Activated CD4-positive, alpha-beta T cell treated with anti-CD3 and anti-CD28 coated beads, Interleukin-2, amount 10 ng/mL, durations not matched to agents 7 days and 5 days (primary cell): ENCODE measurements at places on chromosomes 4 and X.

DNA sequence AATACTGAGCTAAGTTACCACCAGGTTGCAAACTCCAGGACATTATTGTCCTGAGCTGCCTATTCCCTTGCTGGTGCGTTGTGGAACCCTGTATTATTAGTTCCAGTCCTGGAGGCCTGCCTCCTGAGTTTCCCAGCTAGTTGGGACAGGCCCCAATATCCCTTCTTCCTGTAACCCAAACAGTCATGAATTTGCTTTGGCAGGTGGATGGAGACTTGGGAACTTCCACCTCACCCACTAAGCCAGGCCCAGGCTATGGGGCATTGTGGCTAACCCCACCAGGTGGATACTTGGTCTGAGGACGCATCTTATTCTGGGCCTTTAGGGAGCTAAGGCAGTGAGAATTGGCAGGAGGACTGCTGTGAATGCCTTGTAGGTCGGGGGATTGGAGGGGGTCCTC, 5.0 kb downstream of the RBM3 start:
- DNase-seq, result no peak

DNA sequence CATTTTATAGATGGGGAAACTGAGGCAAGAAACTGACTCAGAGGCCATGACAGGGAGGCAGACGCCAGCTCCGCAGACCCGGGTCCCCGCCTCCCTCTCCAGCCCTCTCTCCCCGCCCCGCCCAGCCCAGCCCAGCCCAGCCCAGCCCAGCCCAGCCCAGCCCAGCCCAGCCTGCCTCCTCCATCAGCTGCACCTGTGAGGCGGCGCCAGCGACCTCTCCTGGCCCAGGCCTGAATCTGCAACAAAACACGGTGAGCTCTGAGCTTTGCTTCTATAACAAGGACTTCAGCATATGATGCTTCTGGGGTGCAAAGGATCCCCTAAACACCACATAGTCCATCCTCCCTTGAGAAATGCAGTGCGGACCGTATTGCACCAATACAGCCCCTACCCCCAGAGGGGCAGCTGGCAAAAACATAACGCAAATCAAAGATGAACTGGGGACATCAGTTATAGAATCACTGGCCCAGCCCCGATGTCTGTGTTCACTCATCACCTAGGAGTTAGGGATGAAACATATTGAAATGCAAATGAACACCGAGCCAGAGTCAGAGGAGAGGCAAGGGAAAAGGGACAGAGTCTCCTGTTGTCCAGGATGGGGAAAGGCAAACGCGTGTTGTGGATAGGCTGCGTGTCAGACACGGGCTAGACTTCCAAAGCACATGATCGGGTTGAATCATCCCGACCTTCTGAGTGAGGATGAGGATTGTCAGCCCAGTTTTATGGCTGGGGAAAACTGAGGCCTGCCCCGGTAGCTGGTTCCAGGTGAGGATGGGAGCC, 216.1 kb upstream of the PSAPL1 start:
- DNase-seq, result no peak

DNA sequence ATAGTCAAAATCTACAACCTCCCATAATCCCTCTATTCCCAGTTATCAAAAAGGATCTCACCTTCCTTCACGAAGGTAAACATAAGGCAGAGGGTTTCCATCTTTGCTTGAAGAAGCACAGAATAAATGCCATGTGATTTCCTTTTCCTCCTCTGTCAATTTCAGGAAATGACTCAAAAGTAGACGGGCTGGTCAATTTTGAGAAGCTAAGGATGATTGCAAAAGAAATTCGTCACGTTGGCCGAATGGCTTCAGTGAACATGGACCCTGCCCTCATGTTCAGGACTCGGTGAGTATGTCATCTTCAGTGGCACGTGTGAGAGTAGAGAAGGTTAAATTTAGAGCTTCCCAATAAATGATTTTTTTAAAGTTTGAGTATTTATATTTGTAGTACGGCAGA, 240.2 kb downstream of the RAPGEF2 start:
- DNase-seq, result no peak

DNA sequence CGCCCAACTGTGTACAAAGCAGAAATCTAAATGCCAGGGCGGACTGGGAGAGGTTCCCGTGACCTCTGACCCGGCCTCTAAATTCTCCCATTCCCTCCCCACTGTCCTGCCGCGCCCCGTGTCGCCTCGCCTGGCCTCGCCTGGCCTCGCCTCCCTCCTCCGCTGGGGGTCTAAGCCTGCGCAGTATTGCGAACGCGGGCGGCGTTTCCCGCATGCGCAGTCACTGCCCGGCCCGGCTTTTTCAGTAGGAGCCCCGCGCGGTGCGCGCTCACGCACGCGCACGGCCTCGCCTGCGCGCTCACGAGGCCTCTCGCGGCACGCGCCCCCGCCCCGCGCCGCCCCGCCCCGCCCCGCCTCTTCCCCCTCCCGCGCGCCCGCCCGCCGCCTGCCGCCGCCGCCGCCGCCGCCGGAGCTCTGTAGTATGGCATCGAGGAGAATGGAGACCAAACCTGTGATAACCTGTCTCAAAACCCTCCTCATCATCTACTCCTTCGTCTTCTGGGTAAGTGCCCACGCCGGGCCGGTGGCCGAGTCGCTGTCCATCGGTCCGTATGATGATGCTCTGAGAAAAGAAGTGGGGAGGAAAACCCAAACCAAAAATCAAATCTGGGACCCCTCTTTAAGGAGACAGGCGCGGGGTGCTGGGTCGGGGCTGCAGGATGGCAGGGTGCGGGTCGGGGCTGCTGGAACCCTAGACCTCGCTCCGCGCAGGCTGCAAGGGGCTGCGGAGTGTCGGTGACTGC, at the start of gene TSPAN7:
Gene TSPAN7, plus strand, starts transcription at position 417 of the 743 bp plus-strand sequence. Its CDS starts 5 bp downstream, at position 422.
- DNase-seq, result peak; percentile 75

- no peak for DNase-seq
Measured at GRCh38 chr4:73662709-73663546, 42.7 kb upstream of the RASSF6 start.

DNA sequence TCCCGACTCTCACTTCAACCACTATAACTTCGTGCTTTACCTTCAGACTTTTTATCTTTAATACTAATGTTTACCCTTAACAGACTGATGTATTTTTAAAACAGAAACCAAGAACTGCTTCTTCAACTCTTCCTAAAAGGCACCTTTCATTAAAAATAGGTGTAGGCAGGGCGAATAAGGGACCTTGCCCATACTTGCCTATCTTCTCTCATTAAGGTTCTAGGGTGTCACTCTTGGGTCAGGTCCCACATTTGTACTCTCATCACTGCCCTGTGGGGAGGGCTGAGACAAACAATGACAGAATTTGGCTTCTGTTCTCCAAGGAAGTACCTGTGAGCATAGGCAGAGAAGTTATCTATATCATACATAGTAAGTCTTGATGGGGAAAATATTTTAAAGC, 69.7 kb downstream of the ANKRD50 start:
- no peak for DNase-seq

DNA sequence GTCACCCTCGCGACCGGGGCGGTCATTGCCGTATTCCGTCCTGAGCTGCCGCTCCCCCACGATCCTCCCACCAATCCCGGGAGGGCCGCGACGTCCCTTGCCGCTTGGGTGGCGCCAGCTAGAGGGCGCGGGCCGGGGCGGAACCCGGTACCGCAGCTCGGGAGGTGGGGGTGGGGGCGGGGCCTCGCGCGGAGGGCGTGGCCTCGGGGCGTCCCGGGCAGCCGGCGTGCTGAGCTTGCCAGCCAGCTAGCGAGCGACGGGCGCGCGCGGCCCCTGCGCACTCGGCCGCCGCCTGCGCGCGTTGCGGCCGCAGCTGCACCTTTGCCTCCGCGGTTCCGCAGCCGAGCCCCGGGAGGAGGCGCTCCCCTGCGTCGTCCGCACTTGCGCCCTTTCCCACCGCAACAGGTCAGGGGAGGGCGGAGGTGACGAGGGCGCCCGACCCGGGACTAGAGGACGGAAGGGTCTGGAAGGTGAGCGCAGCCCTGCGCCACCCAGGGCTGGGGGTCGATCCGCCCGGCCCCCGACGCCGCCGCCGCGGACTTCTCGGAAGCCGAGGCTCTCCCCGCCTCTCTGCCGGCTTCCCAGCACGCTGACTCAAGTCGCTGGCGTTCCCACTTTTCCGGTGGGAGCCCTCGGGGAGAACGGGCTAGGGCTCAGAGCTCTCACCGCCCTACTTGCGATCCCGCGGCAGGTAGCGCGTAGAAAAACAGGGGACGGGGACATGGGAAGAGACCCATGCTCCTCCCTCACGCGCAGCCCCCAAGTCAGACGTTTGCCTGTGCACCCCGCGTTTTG, at the start of gene AFF1:
Gene AFF1, plus strand, starts transcription at position 241 of the 795 bp plus-strand sequence. CDS start 13,523 bp downstream, outside the sequence.
- peak; percentile 88 for DNase-seq

DNA sequence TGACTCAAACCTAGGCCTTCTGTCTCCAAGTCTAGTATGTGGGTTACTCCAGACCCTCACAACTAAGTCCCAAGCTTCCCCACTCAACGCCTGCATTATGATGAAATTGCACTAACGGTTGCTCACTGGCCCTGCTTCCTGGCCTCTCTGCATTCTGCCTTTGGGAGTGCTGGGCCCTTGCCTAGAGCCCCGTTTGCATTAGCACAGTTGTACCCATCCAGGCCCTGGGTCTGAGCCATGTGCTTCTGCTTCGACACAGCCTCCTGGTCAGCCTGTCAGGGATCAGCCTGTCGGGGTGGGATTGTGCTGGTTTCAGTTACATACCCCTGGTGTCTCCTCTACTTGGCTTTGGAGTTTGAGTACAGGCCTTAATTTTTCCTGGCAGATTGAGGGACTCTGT, 58.4 kb downstream of the DCUN1D4 start:
- no peak for DNase-seq

- DNase-seq, result no peak
Measured at GRCh38 chr4:53713296-53713695, 122.0 kb upstream of the LNX1 start.

DNA sequence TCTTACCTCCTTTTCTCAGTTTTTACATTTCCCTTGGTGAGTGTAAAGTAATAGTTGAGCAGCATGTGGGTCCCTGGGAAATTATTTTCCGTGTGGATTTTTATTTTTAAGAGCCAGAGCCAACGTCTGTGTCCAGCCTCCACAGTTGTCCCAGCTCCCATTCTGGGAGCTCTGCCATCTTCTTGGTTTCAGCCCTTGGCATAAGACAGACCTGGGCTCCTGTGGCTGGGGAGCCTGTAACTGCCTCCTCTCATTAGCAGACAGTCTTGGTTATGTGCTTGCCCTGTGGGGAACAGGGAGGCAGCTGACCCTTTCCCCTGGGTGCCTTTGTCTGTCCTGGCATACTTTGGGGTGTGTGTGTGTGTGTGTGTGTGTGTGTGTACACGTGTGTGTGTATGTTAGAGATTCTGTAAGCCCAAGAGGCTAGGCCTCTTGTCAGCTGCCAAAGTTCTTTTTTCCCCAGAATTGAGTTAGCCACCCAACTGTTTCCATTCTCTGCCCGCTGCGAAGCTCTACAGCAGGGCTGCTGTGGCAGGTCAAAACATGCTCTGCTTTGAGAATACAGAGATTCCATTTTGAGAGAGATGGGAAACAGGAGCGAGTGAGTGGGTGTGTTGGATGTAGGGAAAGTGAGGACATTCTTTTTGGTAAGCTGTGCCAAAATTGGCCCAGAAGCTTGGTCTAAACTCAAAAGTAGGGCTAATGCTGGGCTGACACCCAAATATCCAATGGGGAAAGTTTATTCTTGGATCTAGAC, 140.7 kb downstream of the TMEM164 start:
- no peak for DNase-seq

DNA sequence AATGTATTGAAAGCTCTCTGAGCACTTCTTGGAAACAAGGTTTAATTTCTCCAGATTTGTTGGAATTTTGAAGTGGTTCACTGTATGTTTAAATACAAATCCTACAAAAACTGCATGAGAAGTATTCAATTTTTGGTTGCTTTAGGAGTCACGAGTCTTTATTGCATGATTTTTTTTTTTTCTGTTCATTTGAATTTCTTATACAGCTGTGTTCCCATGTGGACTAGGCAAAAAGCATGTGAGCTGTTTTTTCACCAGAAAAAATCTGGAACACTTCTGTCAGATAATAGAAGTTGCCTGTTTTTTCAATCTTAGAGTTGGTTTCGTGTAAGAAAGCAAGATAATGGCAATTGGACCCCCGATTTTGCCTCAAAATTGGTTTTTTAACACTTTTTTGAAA, 66.4 kb downstream of the SLC9A6 start:
- DNase-seq, result no peak

DNA sequence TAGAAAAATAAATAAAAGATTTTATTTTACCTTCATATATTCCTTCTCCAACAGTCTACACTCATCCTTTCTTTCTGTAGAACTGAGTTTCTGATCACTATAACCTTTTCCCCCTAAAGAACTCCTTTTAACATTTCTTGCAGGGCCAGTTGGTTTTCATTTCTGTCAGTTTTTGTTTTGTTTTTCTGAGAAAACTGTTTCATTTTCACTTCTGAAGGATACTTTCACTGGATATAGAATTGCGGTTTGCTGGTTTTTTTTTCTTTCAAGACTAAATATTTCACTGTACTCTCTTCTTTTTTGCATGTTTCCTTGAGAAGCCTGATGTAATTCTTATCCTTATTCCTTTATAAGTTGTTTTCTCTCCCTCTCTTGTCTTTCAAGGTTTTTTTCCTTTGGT, 90.4 kb upstream of the EOLA2 start:
- no peak for DNase-seq

GRCh38 chr4:159705334-159705733, 602.5 kb downstream of the RAPGEF2 start:
- no peak for DNase-seq

DNA sequence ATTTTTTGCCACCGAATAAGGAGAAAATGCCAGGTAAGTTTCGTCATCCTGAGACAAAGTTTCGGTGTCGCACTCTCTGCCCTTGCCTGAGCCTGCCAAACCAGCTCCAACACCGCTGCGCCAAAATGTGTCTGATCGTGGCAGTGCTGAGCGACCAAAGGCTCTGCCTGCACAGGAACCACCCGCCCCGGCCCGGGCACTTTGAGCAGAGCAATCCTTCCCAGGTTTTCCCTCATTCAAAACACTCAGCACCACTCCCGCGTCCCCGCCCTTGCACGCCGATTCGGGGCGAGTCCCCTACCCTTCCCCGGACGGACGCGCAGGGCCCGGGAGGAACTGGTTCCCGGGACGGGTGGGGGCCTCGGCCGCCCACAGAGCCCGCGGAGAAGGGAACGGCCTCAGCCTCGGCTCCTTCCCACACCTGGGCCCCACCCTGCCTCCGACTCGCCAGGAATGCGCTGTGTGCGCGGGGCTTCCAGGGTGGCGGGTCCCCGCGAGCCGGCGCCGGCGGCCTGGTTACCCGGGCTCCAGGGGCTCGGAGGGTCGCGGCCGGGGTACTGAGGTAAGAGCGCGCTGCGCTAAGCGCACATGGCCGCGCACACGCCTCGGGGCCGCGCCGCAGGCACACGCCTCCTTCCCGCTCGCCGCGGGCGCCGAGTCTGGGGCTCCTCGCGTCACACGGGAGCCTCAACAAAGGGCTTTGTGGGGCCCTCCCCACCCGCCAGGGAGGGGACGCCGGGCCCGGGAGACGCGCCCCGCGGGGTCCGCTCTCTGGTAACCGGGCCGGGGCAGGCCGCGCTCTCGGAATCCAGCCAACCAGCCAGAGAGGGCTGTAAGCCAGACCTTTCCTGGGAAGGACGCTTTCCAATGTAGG, at the start of gene C4orf36:
Gene C4orf36, minus strand, starts transcription at position 661 of the 874 bp plus-strand sequence. CDS start 902 bp downstream, outside the sequence.
- peak; percentile 31 for DNase-seq
